HL-60 (cell line): ENCODE measurements at places on chromosomes 13 and 19.
A peak's percentile ranks its signal among the peaks of the same experiment; 100 is the strongest.

DNA sequence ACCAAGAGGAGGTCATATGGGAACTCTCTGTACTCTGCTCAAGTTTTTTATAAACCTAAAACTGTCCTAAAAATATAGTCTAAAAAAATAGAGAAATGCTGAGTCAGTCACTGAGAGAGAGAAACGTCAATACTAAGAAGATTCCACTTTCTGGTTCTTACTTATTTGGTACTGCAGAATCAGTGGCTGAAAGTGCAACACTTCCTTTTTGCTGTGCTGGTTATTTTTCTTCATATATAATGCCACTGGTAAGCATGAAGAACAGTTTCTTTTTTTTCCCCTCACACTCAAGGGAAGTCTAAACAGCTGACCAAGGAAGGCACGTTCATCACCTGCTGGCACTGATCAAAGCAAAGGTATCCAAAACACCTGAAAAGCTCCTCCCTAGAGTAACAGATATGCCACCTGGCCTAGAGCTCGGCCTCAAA, 44.3 kb upstream of the N4BP2L1 start:
- DNase-seq, result no peak

DNA sequence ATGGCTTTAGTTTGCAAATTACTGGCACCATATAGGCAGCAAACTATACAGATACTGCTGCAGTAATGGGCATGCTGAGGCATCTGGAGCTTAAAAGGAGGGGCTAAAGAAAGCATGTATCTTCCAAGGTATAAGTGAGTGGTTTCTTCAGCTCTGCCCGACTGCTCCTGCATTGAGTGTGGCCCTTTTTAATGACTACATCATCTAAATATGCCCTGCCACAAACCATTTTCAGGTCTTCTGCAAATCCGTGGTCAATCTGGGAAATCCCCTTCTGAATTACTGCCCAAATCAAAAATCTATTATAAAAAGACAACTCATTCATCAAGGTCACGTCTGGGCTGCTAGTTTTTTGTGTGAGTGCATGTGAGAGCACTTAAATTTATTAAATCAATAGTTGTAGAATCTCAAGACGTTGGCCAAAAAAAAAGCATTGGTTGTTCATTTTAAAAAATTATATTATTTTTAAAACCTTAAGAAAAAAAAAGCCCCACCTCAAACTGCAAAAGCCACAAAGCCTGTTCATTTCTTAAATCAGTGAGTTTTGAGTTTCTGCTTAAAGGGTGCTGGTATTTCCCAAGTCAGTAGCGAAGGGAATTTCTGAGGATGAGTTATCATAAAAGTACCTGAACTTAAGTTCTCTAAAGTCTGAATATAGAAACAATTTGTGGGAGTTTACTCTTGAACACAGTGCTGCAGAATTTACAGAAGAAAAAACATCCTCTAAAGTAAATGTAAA, 16.3 kb downstream of the LCP1 start:
- no peak for DNase-seq

DNA sequence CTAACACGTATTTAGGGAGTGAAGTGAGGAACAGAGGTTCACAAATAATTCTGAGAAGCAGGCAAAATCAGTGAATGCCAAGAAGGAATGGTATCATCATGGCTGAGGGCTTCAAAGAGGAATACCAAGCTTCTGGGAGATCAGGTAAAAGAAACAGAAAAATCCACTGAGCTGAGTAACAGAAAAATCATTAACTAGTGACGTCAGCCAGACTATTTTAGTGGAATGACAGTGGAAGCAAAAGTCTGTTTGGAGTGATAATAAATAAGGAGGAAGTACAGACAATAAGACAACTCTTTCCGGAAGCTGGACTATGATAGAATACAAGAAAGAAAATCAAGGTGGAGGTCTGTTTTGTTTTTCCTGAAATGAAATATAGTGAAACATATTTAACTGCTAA, 83.5 kb downstream of the SACS start:
- no peak for DNase-seq

GRCh38 chr13:97692628-97693027, 258.7 kb downstream of the RAP2A start:
- no peak for DNase-seq

DNA sequence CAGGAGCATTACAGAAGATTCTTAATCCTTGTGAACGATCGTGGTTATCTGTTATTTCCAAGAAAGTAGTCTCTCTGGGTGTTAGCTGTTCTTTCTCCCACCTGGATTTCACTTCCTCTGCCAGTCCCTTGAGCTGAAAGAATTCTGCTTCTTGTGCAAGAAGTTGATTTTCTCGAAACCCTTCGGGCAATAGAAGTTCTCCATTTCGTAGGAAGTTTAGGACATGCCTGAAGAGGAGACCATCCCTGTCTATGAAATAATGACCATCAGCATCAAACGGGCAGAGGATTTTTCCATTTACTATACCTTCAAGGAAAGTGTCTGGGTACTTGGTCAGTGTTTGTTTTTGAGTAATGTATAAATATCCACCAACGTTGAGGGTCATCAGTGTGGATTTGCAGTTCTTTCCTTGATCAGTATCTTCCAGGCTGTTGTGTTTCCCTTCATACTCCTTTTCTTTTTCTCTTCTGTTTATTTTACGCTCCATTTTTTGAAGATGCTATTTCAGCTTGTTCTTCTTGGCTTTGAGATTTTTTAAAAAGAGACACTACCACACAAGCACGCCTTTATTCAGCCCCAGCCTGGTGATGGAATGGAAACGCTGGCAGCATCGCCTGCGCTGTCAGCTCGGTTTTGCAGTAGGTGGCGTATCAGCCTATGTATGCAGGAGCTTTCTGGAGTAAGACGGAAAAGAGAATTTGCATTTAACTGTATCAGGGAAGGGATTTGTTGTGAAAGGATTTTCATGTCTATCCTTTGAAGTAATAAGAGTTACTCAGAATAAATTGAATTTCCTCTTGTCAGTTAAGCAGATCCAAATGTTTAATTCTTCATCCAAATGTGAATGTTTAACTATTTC, 6.5 kb downstream of the KCTD4 start:
- DNase-seq, result no peak

GRCh38 chr13:44147648-44148047, 226.0 kb upstream of the SERP2 start:
- no peak for DNase-seq

GRCh38 chr13:97855570-97856303, 97.7 kb upstream of the IPO5 start:
- DNase-seq, result peak; percentile 15

DNA sequence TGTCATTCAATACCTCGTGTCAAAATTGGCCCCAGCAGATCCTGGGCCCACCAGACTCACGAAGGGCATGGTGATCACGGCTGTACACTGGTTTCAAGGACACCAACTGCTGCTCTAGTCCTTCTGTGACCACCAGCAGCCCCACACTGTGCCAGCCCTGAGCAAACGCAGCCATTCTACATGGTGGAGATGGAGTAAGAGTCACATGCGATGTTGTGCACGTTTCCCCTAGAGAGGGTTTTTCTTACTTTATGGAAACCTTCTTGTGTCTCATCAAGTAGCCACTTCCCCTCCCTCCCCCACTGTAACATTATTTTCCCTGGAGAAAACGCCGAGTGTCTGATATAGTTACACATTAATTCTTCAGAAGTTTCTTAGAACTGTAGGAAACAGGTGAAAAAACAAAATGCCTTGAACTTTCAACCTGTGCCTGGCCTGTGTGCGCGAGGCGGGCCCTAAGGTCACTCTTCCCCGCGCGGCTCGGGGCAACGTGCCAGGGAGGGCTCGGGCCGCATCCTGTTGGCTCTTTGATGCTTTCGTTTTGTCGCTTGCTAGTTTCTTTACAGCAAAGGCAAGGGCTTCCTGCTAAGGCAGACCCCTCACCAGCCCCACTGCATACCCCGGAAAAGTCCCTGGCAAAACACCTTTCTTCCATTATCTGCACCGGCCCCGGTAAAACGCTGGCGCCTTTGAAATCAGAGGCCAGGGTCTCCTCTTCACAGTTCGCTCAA, 44.6 kb downstream of the GGACT start:
- no peak for DNase-seq

DNA sequence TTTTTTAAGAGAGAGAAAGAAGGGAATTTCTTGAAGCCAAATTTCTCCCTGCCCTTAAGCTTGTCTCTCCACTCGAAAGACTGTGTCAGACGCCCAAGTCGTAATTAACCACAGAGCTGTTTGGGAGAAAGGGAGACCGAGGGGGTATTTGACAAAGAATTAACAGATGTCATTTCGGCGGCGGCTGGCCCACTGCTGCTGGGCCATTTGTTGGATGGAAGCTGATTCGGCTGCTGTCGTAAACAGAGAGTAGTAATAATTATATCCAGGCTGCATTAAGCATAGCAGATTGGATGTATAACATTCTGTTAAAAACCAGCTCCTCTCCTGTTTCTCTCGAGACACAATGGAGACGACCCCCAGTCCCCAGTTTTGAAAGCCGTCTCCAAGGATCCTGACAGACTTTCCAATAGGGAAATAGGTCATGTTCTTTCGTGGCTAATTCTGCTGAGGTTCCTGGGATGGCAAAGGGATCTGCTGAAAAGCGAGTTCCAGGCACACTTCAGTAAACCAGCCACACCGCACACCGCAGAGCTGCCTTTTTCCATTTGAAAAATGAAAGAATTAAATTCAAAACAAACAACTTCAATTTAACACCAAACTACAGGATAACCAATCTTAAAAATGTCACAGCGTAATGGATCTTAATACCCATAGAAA, 71.5 kb downstream of the KCTD15 start:
- no peak for DNase-seq
